ENCODE measurements at places on chromosomes 2 and 18. TPM values are rescaled to one million over a fixed set of nuclear protein-coding genes. Genes with fewer than 3 reads are reported as not detected.

- no peak for DNase-seq
Observed at GRCh38 chr2:218009231-218009630, 6.4 kb upstream of the TNS1 start.

Gene ST6GAL2
- polyA plus RNA-seq, result 65.6 TPM

GRCh38 chr2:233821709-233822100, 32.6 kb downstream of the HJURP start:
- no peak for DNase-seq

- DNase-seq, result no peak
Observed at GRCh38 chr2:38514603-38515154, 88.0 kb downstream of the HNRNPLL start.

- DNase-seq, result no peak
Observed at GRCh38 chr2:105410554-105410953, 11.7 kb upstream of the FHL2 start.

GRCh38 chr18:75472906-75473305, 45.4 kb upstream of the SMIM21 start:
- DNase-seq, result no peak

DNA sequence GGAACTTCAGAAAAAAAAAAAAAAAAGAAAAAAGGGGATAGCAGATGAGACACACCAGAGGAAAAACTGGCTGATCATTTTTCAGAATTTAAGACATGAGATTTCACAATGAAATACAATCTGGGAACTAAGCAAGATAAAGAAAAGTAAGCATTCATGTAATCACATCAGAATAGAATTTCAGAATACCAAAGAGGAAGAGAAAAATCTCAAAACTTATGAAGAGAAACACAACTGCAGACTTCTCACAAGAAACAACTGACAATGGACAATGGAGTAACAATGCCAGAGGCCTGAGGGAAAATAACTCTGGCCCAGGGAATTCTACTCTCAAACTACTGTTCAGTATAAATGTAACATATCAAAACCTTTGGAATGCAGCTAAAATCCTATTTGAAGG, 13.2 kb upstream of the RRM2 start:
- no peak for DNase-seq

Gene PRKAG3
- not detected for polyA plus RNA-seq

Data from left renal pelvis (tissue), 4 donors.